Activated CD4-positive, alpha-beta T cell treated with anti-CD3 and anti-CD28 coated beads, Interleukin-2, amount 50 U/mL, for 1 hour (primary cell): ENCODE measurements at places on chromosomes 5 and 9.

GRCh38 chr5:42483472-42484154, 60.4 kb downstream of the GHR start:
- no peak for DNase-seq

GRCh38 chr5:31194892-31195555, 1.5 kb downstream of the CDH6 start:
- DNase-seq = no peak

DNA sequence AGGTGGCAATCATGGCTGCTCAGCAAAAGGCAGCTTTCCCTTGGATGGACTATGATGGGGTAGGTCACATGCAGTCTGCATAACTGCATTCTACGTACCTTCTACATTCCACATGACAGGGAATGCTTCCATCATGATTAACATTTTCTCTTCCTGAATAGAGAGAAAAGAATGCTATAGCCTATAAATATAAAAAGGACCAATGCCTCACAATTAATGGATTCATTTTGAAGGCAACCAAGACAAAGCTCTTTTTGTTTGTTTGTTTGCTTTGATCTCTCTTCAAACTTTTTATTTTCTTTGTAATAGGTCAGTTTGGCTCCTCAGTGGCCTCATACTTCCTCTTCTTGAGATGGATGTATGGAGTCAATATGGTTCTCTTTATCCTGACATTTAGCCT, 201.3 kb downstream of the ALDH1A1 start:
- no peak for DNase-seq

DNA sequence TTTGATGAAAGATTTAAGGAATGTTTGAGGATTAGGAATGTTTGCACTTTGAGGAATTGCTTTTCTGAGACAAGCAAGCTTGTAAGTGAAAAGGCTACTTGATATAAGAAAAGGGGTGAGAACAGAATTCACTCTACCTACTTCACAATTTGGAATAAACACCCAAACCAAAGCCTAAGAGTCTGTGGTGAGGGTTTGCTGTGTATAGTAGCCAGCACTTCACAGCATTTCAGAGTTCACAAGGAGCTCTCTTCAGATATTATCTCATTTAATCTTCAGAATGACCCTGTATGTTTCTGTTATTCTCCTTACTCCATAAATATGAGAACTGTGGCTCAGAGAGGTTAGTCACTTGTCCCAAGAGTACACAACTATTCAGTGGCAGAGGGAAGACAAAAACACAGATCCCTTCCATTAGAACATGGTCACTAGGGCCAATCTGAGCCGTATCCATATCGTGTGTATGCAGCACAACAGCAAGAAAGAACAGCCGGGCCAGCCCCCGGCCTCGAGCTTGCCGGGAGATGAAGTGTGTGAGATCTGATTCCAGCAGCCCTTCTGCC, 92.4 kb downstream of the FRMD3 start:
- no peak for DNase-seq

- no peak for DNase-seq
Measured at GRCh38 chr9:71010258-71010657, 111.2 kb downstream of the TRPM3 start.

DNA sequence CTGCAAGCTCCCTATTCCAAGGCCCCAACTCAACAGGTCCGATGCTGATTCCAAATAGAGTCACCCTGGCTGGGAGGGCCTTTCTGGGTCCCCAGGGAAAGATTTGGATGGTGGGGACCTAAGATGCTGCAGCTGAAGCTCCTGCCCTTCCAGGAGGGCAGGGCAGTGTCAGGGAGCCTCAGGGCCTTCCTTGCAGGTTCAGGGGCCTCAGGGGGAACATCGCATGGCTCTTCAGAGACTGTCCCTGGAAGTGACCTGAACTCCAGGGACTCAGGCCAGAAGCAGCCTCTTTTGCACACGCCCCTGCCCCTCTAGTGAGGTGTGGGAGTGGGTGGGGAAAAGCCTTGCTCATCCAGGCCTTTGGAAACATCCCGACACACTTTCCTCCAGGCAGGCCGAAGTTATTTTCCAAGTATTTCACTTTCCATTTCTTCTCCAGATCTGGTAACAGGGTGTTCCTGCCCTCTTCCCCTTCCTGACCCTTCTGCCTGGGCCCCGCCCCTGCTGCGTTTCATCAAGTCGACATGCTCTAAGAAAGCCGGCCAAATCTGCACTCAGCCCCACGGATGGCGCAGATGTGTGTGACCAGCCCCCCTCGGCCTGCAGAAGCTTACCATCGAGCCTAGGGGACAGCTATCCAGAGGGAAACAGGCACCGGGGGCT, 159.5 kb downstream of the FGF18 start:
- no peak for DNase-seq

- DNase-seq = no peak
Measured at GRCh38 chr5:38883842-38884241, 38.0 kb downstream of the OSMR start.

DNA sequence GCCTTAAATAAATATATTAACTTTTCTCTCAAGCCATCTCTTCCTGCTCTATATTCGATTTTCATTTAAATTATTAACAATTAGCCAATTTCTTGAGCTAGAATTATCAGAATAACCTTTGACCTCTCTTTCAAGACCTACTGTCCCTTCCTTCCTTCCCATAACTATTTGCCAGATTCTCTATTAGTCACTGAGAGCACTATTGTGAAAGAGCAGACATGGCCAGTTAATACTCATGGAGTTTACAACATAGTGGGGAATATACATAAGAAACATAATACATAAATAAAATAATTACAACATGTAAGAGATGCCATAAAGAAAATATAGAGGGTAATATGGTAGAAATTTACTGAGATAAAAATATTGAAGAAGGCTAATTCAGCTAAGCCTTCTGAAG, 72.1 kb upstream of the CHD1 start:
- no peak for DNase-seq

- no peak for DNase-seq
Measured at GRCh38 chr5:132001647-132002561, 9.6 kb downstream of the ACSL6 start.
